ENCODE measurements at places on chromosomes 3 and 15.

DNA sequence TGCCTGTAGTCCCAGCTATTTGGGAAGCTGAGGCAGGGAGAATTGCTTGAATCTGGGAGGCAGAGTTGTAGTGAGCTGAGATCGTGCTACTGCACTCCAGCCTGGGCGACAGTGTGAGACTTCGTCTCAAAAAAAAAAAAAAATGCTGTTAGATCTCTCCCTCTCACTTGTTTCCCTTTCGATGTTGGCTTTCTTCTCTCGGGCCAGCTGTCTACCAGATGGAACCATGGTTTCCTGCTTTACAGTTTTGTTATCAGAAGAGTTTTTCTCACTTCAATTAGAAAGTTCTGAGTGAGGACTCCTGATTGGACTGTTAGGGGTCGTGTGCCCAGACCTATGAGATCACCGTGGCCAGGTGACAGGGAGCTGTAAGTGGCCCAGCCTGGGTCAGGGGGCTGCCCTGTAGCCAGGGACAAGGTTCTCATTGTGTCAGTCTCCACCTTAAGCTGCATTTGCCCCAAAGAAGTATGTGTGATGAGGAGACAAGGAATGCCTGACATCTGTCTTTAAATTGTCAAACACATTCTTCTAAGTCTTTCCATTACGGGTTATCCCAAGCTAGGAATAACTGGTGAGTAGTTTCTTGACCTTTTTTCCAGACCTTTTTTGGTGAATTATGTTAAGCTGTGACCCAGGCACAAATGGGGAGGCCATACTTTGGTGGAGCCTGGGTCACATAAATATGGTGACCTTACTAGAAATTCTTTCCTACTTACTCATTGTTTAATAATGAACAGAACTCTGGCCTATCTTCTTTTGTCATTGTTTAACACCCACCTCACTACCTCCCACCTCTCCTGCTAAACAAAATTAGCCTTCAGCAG lies 25.2 kb downstream of the SNAPC5 start:
- DNase-seq, result no peak

DNA sequence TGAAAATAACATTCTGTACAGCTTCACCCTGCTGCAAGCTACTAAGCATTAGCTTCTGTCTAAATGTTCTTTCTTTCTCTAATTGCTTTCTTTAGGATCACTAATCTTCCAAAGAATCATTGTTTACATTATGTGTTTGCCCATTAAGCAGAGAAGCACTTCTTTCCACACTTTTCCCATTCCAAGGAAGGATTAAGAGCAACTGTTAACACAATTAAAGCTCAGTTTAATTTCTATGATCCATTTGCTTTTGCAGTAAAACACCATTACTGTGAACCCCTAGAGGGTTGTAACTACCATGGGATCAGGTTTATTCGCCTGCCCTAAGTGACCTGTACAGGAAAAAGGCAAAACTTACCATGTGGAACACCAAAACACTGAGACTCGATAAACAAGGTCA lies 125.8 kb upstream of the ZNF385D start:
- DNase-seq, result peak; percentile 13

DNA sequence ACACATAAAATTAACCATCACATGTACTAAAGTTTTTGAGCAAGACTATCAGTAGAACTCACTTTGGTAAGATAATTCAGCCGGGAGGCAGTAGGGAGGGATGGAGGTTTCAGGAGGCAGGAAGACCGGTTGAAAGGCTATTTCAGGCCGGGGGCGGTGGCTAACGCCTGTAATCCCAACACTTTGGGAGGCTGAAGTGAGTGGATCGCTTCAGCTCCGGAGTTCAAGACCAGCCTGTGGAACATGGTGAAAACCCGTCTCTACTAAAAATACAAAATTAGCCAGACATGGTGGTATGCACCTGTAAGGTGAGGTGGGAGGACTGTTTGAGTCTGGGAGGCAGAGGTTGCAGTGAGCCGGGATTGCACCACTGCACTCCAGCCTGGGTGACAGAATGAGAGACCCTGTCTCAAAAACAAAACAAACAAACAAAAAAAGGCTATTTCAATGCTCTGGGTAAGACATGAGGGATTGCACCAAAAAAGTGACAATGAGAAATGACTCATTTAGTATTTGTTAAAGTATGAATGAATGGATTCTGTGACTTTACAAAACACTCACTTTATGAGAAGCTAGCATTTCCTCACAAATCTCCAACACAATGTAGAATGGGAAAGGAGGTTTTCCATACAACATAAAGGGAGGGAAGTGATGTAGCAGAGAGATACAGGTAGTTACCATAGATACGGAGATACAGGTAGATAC lies 43.9 kb downstream of the SH3BP5 start:
- no peak for DNase-seq

DNA sequence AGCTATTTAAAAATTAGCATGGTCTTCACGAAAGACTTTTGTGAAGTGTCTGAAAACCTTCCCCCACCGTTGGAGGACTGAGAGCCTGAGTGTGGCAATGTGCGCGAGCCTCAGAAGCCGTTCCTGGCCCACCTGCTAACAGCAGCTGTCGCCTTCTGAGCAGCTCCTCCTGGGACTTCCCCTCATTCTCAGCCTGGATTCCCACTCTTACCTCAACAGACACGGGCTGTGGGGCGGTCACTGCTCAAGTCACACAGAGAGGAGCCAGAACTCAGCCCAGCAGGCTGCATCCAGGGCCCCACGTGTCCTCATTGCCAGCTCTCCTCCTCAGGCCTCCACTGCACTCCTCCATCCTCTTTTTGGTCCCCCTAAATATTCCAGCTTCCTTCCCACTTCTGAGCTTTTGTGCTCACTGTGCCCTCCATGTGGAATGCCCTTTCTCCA lies 7.8 kb downstream of the DNASE1L3 start:
- peak; percentile 33 for DNase-seq

GRCh38 chr3:34072297-34072696 lies 273.9 kb downstream of the PDCD6IP start:
- DNase-seq, result no peak

GRCh38 chr3:30227571-30228301 lies 378.7 kb upstream of the TGFBR2 start:
- no peak for DNase-seq

- no peak for DNase-seq
These were observed 319.3 kb upstream of the GBE1 start for GRCh38 chr3:82080792-82081191.

- no peak for DNase-seq
These were observed 375.1 kb upstream of the THBS1 start for GRCh38 chr15:39205506-39206371.

GRCh38 chr3:192514081-192514753 lies 213.1 kb downstream of the FGF12 start:
- DNase-seq, result peak; percentile 72

- no peak for DNase-seq
These were observed 160.5 kb upstream of the NR2E3 start for GRCh38 chr15:71649894-71650293.

DNA sequence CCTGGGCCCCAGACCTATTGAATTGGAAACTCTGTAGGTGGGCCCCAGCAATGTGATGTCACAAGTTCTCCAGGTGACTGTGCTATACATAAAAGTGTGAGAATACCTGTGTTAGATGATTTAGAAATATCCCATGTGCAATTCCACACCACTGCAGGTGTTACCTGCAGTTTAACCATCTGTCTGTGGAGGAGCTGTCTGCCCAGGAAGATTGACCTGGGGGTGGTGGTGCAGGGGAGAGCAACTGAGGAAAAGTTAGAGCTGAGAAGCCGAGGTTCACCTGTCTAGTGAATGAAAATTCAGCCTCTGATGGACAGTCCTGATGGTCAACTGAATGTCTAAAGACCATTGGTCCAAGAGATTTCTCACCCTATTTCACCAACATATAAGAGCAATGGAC lies 132.2 kb upstream of the SLC24A5 start:
- no peak for DNase-seq

DNA sequence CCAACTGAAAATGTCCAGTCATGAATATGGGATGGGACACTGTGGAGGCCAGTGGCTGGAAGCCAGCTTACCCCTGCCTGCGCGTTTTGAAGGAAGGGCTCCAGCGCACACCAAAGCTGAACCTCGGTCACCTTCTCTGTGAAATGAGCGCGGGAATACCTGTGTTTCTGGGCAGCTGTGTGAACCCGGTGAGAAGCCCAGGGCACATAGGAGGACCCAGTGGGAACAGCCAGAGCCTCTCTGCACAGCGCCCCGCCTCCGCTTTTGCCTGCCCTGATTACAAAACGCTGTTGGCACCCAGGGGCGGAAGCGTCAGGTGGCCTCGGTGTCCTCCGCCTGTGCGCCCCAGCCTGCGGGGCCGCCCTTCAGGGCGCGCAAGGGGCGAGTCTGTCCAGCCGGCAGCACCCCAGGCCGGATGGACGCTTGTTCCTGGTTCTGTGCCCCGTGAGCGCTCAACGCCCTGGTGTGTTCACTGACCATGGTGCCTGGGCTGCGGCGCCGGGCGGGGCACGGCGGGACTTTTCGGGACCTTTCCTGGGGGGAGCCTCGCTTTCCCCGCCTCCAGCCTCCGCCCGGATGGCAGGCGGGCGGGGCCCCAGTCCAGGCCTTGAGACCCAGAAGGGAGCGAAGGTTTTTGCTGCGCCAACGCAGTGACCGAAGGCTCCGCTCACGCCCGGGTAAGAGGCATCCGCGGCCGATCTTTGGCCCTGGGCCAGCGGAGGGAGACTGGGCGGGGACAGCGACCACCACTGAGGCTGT lies at the start of gene SQOR:
TSS of gene SQOR (plus strand) at position 598 of the 759 bp plus-strand sequence. CDS start 23,895 bp downstream, outside the sequence.
- DNase-seq, result peak; percentile 28

DNA sequence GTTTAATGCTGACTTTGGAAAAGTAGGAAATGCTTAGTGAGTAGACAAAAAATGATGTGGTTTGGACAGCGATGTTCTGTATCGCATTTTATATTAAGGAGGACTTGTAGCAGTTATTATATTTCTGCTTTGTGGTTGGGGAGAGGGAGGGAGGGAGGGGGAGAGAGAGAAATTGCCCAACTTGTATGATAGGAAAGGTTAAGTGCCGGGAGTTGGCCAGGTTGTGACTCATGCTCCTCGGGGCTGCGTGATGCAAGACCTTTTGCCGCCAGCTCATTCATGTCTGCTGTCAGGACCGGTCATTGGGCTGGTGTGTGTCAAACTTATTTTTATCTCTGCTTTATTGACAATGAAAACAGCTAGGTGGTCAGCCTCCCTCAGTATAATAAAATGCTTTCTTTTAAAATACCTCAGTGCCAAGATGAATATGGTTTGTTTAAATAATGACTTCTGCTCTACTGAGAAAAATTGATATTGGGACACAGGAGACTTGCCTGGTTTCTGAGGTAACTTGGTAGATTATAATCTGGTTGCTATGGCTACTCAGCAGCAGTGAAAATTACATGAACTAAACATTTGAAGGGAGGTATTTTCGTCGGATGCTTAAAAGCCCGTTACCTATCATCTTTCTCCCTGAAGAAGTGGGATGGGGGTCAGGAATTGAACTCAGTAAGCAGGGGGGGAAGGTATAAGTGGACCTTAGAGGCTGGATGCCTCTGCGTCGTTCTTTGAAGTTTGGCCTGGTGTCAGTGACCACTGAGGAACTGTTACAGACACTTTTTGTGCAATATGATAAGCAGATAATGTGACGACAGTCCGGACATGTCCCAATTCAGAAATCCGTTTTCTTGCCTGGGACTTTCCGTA lies 90.7 kb downstream of the FNDC3B start:
- no peak for DNase-seq

DNA sequence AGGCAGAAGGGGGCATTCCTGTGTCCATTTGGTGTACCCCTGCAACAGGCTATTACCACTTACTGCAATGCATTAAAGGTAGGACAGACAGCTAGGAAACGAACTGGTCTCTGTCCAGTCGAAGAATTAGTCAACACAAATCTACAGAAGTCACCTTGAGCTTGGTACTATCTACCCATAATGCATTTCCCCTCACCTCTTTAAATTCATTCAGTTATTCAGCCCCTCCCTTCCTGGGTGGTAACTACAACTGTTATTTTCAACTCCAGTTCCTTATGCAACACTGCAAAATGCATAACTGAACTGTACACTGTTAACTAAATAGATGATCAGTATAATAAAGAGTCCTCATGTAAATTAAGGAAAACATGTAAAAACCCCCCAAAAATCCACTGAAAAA lies 77.6 kb downstream of the MAGI1 start:
- DNase-seq, result no peak

- DNase-seq, result no peak
These were observed 6.1 kb downstream of the TBC1D21 start for GRCh38 chr15:73879426-73879825.

DNA sequence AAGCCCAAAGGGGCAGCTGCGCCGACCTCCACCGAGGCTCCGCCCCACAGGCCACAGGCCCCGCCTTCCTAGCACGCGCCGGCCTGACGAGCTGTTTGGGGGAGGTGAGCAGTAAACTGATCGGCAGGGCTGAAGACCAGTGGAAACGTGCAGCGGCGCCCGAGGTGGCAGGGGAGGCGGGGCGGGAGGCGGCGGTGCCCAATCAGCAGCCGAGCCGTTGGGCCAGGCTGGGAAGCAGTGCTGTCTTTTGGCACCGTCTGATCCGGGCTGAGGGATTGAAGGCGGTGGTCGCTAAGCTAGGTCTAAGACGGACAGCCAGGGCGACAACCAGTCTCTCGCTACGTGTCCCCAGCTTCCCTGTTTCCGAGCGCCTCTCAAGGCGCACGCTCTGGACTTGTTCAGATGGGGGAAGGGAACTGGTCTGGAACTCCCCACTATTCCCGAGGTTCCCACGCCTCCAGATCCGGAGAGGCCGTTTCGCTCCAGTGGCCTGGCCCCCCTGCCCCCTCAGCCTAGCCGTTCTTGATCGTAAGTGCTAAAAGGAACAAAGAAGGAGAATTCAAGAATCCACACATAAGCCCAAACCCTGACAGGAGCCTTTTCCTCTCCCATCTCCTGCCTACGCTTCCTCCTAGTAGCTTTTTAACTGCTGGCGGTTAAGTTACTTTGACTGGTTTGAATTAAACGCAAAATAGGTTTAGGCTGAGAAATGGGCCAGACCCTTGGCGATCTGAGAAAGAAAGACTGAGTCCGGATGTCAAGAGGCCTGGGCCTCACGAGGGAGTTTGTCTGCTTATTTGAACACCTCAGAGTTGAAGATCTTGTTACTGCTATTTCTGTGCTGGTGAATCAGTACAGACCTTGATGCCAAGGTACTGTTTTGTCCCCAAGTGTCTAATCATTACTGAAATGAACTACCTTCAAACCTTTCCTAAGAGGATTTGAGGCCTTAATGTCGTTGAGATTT lies at the start of gene FMN1:
TSS of gene FMN1 (minus strand) at position 11 of the 967 bp plus-strand sequence. CDS start 39,800 bp downstream, outside the sequence.
- peak; percentile 98 for DNase-seq

GRCh38 chr3:115359536-115359935 lies 212.4 kb upstream of the ZBTB20 start:
- DNase-seq, result no peak

DNA sequence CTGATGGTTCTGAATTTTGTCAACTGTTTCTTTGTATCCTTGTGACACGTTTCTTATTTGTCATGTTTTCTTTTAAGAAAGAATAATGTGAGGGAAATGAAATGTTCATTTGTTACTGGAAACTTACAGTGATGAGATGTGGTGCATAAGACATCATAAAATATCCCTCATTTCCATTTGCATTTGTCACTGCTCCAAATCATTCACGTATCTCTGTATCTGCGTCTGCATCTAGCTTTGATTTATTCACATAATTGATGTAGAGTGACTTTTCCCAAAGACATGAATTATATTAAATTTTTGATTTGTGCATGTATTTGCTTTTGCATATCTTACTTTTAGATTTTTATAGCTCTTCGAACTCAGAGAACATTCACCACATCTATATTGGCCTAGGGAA lies 66.8 kb downstream of the CHL1 start:
- no peak for DNase-seq

GRCh38 chr3:9795207-9795606 lies 2.3 kb downstream of the ARPC4 start:
- DNase-seq, result no peak
